Purkinje cell (primary cell): ENCODE measurements at places on chromosomes 11 and 22. TPM values are rescaled to one million over a fixed set of nuclear protein-coding genes. Genes with fewer than 3 reads are reported as not detected.

The C11orf16 gene
- polyA plus RNA-seq = not detected in 2 replicates

The DUSP8 gene
- 0.60 and 0.62 TPM in 2 replicates for polyA plus RNA-seq

The FOSL1 gene
- not detected in 2 replicates for polyA plus RNA-seq

The LGALS12 gene
- polyA plus RNA-seq = not detected in 2 replicates

The TEX12 gene
- 0.77 and 2.5 TPM in 2 replicates for polyA plus RNA-seq

The OR2AT4 gene
- polyA plus RNA-seq = not detected in 2 replicates

The KDM4E gene
- polyA plus RNA-seq = not detected in 2 replicates

The SAA2 gene
- not detected in 2 replicates for polyA plus RNA-seq

The CRKL gene
- polyA plus RNA-seq = 67.4 and 74.0 TPM in 2 replicates

The ZDHHC13 gene
- 10.0 and 10.2 TPM in 2 replicates for polyA plus RNA-seq

The USP2 gene
- polyA plus RNA-seq = 7.3 and 11.7 TPM in 2 replicates

The ADM2 gene
- not detected in 2 replicates for polyA plus RNA-seq

The SCO2 gene
- not detected in 2 replicates for polyA plus RNA-seq

The ALDH3B2 gene
- polyA plus RNA-seq = not detected in 2 replicates

The KDELR3 gene
- polyA plus RNA-seq = 0.45 and 0.77 TPM in 2 replicates

The CASP5 gene
- not detected in 2 replicates for polyA plus RNA-seq

The LDHA gene
- polyA plus RNA-seq = 174 and 360 TPM in 2 replicates

The KIAA1671 gene
- polyA plus RNA-seq = 3.9 and 5.3 TPM in 2 replicates

The NCF4 gene
- polyA plus RNA-seq = 1.2 TPM in 1 of 2 replicates, not detected in the other

The RCOR2 gene
- polyA plus RNA-seq = not detected in 2 replicates

The CTSW gene
- polyA plus RNA-seq = not detected in 2 replicates

The CPT1A gene
- 2.6 and 2.9 TPM in 2 replicates for polyA plus RNA-seq

The PNPLA3 gene
- polyA plus RNA-seq = 0.11 TPM in 1 of 2 replicates, not detected in the other

The TRIM51 gene
- polyA plus RNA-seq = not detected in 2 replicates

The NLRP14 gene
- 0.07 TPM in 1 of 2 replicates, not detected in the other for polyA plus RNA-seq

The LRRC56 gene
- polyA plus RNA-seq = 0.13 TPM in 1 of 2 replicates, not detected in the other

The SCGB1C1 gene
- polyA plus RNA-seq = not detected in 2 replicates

The ENTHD1 gene
- polyA plus RNA-seq = not detected in 2 replicates

The CAPN5 gene
- polyA plus RNA-seq = 0.85 and 0.87 TPM in 2 replicates

The UPK3A gene
- not detected in 2 replicates for polyA plus RNA-seq

The SHISA8 gene
- polyA plus RNA-seq = not detected in 2 replicates

The NEU3 gene
- 0.97 and 1.7 TPM in 2 replicates for polyA plus RNA-seq

The EML3 gene
- not detected in 2 replicates for polyA plus RNA-seq

The SYT12 gene
- 3.3 and 3.8 TPM in 2 replicates for polyA plus RNA-seq
